ENCODE measurements at places on chromosomes 3 and 15.

DNA sequence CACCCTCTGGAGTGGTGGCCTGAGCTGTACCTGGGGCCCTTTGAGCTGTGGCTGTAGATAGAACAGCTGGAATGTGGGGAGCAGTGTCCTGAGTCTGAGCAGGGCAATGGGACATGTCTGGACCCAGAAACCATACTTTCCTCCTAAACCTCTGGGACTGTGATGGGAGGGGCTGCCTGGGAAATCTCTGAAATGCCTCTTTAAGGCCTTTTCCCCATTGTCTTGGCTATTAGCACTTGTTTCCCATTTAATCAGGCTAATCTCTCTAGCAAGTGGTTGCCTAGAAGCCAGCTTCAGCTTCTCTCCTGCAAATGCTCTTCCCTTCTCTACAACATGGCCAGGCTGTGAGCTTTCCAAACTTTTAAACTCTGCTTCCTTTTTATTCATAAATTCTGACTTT lies 58.5 kb upstream of the SPATA16 start:
- no peak for DNase-seq

DNA sequence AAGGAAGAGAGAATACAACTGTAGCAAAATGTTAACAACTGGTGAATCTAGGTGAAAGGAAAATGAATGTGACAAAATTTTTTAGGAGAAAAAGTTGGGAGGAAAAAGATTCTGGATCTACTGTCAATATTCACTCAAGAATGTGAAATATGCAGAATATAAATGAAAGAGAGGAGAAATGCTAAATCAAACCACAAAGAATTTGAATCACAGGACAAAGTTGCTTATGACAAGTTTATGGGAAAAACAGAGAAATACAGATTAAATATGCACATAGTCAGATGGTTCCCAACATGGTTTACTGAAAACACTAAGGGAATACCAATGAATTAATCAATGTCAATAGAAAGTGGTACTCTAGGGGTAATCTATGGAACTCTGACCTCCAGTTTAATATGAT lies 27.6 kb downstream of the C3orf33 start:
- DNase-seq: no peak

GRCh38 chr15:83837945-83838571 lies 184.1 kb downstream of the ADAMTSL3 start:
- DNase-seq: peak; percentile 55

GRCh38 chr15:68335655-68336054 lies 58.1 kb downstream of the FEM1B start:
- DNase-seq: no peak

DNA sequence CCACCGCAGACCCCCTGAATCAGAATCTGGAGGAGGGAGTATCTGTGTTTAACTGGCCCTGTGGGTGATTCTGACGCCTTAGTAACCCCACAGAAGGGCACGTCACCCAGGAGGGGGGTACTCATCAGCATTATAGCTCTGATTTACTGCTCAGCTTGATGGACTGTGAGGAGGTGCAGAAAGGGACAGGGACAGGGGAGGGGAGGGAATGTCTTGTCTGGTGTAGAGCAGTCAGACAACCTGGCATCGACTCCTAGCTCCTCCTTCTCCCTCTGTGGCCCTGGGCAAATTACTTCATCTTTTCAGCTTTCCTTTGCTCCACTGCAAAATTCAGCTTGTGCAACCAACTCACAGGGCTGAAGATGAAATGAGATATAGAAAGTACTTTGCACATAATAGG lies 42.3 kb upstream of the GLCE start:
- no peak for DNase-seq

DNA sequence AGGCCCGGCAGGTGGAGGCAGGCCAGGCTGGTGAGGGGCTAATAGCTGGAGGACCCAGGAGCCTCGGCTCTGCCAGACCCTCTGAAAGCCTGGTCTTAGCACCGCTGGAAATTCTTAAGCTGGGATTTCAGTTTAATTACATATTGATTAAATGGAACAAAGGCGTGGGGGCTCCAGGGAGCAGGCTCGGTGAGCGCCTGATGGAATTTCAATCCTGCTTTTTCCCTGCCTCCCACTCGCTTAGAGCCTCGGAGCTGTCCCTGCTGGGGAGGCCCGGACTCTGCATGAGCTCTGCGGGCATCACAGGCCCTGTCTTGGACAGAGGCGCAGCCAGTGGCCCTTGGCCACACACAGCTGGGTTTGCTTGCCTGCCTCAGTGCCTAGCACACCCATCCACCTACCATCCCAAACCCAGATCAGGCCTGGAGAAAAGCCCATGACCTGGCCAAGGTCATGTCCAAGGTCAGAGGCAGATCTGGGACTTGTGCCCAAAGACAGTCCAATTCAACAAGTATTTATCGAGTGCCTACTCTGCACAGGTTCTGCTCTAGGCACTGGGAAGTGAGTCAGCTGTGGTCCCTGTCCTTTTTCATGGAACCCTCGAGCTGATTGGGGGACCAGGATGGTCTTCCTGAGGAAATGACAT lies 40.6 kb downstream of the LINGO1 start:
- no peak for DNase-seq

GRCh38 chr3:37308247-37308646 lies 133.9 kb upstream of the LRRFIP2 start:
- DNase-seq: peak; percentile 11

GRCh38 chr3:101036676-101037075 lies 43.5 kb upstream of the ABI3BP start:
- no peak for DNase-seq

- no peak for DNase-seq
Measured at GRCh38 chr3:126743781-126744180, 39.7 kb downstream of the CHCHD6 start.

DNA sequence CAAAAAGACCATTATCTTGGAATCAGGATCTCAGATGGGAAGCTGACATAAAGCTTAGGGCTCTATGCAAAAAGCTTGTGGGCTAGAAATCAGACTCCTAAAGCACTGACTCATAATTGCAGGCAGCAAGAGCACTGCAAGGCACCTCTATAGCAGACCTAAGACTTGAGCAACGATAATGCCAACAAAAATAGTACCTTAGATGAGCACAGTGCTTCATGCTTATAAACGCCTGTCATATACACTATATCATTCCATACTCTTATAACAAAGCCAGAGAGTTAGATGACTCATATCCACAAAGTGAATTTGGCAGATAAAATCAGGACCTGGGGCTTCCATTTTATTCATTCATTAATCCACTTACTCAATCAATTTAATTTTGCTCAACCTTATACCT lies 560.8 kb downstream of the MCTP2 start:
- no peak for DNase-seq

DNA sequence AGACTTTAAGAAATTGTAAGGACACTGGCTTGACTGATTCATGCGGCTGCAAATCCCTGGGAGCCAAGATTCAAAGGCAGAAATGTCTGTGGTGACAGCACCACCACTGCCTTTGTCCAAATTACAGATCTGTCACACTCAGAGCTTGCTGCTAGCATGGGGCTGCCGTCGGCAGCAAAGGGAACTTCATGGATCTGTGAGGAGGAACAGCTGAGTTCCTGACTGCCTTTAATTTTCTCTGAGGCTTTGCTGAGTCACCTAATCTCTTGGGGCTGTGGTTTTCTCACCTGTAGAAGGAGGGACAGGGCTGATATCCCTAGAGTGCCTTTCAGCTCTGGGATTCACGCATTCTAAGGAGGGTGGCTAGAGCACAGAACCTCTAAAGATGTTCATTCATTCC lies 4.1 kb upstream of the PAK6 start:
- no peak for DNase-seq

GRCh38 chr3:156764751-156765150 lies 61.4 kb upstream of the LEKR1 start:
- no peak for DNase-seq

DNA sequence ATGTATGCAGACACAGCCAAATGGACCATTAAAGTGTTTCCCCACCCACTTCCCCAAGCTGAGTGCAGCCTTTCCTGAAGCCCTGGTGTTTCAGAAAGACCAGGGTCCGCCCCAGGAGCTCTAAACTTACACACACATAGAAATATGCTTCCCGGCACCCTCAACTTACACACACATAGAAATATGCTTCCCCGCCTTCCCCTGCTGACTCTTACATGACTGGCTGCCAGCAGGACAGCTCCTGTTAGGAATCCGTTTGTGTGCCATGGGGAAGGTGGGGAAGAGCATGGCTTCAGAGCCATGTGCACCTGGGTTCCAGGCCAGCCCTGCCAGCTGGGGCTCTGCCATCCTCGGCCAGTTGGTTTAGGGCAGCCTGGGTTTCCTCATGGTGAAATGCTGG lies 3.6 kb downstream of the CLEC3B start:
- no peak for DNase-seq

DNA sequence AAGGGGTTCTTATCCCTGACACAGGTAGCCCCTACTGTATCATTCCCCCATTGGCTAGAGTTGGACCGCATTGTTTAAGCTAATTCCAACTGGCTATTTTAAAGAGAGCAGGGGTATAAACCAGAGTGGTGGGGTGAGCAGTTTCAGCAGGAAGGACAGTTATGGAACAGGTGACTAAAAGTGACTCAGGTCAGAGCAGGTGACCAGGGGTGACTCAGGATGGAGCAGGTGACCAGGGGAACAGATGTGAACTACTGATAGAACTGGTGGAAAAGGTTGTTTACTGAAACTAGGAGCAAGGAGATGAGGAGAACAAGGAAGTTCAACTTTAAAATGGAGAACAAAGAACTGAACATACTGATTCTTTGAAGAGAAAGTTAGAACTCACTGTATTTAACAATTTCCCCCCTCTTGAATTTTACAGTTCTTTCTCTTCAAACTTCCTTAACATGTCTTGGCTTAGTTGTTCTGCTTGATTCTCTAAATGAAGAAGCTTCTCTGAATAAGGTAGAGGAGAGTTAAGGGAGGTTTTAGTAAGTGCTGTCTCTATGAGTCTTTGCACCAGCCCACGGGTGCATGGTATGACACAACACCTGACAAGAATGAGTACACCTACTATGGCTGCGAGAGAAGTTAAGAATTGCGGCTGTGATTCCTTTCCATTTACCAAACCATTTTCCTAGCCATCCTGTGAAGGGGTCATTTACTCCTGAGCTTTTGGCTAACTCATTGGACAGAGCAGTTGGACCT lies 83.4 kb upstream of the WNT7A start:
- no peak for DNase-seq

DNA sequence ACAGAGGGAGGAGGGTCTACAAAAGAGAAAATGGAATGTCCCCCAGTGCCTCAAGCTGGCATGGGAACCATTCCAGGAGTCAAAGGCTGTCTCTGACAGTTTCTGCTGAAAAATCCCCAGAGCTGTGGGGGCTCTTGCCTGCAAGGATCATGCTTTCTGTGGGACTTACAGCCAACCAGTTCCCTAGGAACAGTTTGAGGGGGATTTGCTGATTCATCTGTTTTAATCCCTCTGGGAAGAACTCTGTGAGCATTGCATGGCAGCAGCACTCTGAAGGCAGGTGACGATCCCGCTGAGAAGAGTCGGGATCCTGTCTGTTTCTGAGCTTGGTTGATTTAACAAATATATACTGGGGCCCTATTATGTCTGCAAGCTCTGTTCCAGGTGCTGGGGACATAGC lies 176.0 kb downstream of the SSR3 start:
- DNase-seq: no peak

DNA sequence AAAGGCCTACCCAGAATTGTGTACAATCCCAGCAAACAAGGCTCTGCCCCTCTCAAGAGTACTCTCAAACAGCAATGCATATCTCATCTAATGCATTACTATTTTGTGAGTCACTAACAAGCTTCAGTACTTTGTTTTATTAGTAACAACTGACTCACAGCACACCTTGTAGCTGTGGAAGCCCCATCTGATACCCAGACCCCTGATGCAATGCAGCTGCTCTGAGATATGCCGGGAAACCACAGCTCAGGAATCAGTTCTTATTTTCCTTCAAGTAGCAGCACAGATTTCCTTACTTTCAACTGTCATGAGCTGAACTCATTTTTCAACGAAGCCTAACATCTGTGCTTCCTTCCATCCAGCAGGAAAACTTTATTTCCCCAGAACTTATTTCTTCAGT lies 37.8 kb downstream of the CCNL1 start:
- DNase-seq: peak; percentile 60

GRCh38 chr3:119778811-119779210 lies 3.1 kb upstream of the NR1I2 start:
- no peak for DNase-seq

GRCh38 chr15:41987925-41988275 lies 15.5 kb upstream of the EHD4 start:
- DNase-seq: no peak

DNA sequence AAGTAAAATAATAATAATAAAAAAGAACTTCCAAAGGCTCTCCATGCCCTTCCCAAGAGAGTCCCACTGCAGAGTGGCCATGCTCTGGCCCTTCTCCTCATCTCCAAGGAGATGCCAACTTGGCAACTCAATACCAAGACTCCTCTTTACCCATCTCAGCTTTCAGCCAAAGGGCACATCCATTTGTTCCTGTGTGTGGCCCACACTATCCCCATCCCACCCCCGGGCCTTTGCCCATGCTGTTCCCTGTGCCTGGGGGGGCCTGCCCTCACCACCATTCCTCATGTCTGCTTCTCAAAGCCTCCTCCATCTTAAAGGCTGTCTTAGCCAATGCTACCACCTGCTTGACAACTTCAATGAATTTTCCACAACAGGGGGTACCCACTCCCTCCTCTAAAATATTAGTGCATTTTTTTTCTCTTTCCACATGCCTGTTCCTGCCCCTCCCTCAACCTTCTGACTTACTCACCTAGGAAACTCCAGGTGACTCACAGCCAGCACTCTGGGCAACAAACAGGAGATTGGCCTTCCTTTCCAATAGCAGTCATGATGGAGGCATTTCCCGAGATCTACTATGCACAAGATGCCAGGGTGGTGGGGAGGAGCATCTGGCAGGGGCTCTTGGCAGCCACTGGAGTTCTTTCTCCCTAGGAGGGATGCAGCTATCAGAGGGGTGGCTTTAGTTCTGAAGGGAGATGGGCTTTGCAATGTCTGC lies 109.4 kb upstream of the SMAD3 start:
- peak; percentile 67 for DNase-seq

- no peak for DNase-seq
Measured at GRCh38 chr15:26967719-26968269, 3.2 kb upstream of the GABRG3 start.

GRCh38 chr3:34504366-34504765 lies 705.9 kb downstream of the PDCD6IP start:
- no peak for DNase-seq

GRCh38 chr3:66413151-66413751 lies 87.6 kb downstream of the LRIG1 start:
- no peak for DNase-seq

- no peak for DNase-seq
Measured at GRCh38 chr3:129259612-129260477, 10.4 kb downstream of the COPG1 start.

- no peak for DNase-seq
Measured at GRCh38 chr3:41208507-41209220, 9.4 kb downstream of the CTNNB1 start.

GRCh38 chr3:5298453-5298852 lies 110.9 kb downstream of the EDEM1 start:
- no peak for DNase-seq

DNA sequence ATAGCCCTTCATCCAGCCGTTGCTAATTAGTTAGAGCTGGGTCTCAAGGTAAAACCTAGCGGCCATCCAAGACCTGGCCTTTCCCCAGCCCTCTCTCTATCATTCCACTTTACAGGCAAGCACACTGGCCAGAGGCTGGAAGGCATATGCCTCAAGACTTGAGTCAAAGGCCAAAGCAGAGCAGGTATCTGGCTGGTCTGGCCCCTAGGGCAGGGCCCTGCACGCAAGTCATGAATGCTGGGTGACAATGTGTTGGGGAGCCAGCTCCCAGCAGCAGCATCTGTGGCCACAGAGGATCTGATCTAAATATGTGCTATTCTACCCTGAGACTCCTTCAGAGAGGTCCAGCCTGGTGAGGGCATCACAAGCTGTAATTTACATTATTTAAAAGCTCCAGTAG lies 113.6 kb downstream of the LRTM1 start:
- no peak for DNase-seq
